ENCODE measurements at places on chromosomes 5 and 9.

DNA sequence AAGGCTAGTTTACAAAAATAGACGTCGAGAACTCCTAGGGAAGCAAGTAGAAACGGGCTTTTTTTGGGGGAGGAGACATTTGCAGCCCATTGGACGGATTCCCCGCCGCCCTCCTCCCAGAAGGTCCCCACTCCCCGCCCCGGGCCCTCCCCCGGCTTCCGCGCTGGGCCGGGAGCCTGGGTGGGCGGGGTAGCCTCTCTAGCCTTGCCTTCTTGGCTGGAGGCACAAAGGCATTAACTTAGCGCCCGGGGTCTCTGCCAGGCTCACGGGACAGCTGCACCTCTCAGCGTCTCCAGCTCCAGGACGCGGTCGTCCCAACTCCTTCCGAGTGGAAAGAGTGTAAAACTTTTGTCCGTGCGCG, at the start of gene DMRTA1:
DMRTA1 (plus strand) TSS at position 236 of the 361 bp plus-strand sequence. CDS start 242 bp downstream, outside the sequence.
- DNase-seq, result peak; percentile 41

- no peak for DNase-seq
Measured at GRCh38 chr5:37532976-37533740, 154.0 kb downstream of the WDR70 start.

DNA sequence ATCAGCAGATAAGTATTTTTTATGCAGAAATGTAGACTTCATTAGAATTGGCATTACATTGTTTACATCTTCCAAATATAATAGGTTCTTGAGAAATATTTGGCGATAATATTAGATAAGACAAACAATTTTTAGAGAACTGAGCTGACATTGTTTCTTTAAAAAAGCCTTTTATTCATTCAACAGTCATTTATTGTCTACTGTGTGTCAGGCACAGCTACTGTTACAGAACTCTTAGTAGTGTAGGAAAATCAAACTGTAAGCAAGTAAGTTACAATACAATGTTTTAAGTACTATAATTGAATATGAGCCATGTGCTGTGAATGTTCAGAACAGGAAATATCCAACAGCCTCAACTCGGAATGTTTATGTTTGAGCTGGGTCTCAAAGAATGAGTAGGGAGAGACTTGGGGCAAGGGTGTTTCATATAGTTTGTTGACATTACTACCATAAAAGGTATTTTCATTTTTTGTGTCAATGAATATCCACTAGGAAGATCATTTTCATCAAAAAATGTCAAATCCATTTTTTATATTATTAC, 114.0 kb downstream of the CDC42SE2 start:
- DNase-seq, result no peak

DNA sequence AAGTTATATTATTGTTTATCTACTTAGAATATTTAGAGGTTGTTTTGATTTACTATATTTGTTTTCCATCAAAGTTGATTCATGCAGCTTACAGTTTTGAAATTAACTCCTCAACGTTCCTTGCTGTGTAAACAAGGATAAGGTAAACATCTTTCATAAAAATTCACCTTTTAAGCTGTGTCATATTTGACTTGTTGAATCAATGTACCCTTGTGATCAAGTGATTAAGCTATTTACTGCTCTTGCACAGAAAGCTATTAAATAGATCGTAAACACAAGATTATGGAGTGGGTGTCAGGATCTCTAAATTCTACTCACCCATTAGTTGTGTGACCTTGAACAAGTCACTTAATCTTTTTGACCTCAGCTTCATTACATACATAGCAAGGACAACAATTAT, 2054.0 kb upstream of the NUDT12 start:
- no peak for DNase-seq

GRCh38 chr9:76027861-76028260, 137.4 kb downstream of the PCSK5 start:
- no peak for DNase-seq

DNA sequence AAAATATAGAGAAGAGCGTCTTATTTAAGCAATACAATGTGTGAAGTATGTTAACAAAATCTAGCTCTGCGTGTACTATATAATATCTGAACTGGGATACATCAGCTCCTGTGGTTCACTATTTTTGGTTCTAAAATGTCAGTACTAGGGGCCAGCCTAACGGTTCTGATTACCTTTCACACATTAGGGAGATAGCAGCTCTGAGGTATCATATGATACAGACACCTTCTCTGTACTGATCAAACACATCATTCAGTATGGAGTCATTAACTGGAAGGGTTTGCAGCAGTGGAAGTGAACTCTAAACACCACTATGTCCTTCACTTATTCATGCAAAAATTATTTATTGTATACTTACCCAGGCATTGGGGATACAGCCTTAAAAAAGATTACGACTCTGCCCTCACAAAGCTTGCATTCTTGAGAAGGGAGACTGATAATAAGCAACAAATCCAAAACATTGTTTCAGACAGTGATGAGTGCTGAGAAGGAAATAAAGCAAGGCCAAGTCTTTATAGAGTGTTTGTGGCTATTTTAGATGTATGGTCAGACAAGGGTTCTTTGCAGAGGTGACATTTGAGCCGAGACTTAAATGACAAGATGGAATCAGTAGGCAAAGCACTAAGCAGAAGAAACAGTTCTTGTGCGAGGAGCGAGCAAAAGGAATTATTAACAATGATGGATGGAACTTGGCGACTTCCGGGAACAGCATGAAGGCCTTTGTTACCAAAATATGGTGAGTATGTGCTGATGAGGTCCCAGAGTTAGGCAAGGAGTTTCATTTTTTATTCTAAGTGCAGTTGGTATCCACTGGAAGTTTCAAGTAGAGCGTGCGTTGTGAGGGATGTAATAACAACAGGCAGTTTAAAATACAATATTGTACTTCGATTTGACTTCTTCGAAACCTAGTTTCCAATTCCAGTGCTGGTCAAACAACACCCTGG, 1.8 kb upstream of the LNPEP start:
- no peak for DNase-seq

- DNase-seq, result no peak
Measured at GRCh38 chr5:104170926-104171325, 608.3 kb upstream of the NUDT12 start.

GRCh38 chr9:14813336-14814248, 91.1 kb upstream of the CER1 start:
- no peak for DNase-seq

DNA sequence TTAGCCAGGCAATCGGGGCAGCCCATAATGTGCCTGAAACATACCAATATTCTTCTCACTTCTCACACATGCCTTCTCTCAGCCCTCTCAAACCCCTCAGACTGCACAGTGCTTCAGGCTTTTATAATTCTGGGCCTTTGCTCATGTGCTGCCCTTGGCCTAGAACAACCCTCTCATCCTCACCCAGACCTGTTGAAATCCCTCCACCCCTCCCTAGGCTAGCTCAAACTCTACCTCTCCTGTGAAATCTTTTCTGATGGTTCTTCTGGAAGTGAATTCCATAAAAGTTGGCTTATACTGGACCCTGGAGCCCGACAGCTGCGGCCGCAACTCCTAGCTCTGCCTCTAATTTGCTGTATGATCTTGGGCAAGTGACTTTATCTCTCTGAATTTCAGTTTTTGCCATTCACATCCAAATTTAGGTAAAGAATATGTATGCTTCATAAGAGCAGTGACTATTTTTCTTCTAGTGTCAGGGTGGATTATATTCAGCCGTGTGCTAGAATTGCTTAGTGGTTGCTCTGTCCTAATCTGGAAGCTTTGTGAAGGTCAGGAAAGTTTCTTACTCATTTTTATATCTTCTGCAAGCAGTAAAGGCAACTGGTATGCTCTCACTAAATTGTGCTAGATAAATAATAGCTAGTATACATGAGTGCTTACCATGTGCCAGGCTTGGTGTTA, 221.4 kb downstream of the MAPKAP1 start:
- DNase-seq, result no peak

GRCh38 chr5:72940082-72940481, 15.8 kb upstream of the FCHO2 start:
- DNase-seq, result no peak

DNA sequence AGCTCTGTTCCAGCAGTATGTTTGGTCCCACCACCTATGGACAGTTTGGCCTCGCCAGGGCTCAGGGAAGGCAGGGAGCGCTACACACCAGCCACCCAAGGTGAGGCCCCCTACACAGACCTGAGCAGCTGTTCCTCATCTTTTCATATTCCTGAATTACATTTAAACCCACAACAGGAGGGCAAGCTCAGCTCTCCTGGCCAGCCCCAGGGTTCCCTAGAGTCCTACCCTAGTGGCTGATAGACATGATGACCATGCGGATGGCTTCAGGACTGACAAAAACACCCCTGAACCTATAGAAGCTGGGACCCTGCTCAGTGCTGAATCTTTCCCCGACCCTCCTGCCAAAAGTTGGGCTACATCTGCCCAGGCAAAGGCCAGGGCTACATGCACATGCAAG, 6.7 kb upstream of the FOXE1 start:
- no peak for DNase-seq

DNA sequence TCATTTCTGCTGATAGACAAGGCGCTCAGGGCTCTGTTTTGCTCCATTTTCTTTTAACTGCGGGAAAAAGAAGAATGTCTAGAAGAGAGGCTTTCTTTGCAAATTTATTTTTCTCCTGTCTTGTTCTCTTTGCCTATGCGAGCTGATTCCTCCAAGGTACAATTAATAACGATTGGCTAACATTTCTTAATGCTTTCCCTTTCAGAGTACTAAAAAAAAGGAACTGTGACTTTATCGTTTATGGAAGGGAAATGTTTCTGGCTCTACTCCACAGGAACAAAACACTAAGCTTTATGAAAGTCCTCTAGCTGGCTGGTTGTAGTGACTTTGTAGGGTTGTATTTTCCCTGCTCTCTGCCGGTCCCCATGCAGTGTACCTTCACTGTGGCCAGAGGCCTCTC, 11.7 kb downstream of the NSG2 start:
- DNase-seq, result no peak

- no peak for DNase-seq
Measured at GRCh38 chr9:132175431-132175830, 13.6 kb downstream of the NTNG2 start.

- peak; percentile 39 for DNase-seq
Measured at GRCh38 chr9:130701059-130702022, 7.8 kb downstream of the EXOSC2 start.

- DNase-seq, result no peak
Measured at GRCh38 chr9:90926936-90927335, 125.3 kb downstream of the SYK start.

DNA sequence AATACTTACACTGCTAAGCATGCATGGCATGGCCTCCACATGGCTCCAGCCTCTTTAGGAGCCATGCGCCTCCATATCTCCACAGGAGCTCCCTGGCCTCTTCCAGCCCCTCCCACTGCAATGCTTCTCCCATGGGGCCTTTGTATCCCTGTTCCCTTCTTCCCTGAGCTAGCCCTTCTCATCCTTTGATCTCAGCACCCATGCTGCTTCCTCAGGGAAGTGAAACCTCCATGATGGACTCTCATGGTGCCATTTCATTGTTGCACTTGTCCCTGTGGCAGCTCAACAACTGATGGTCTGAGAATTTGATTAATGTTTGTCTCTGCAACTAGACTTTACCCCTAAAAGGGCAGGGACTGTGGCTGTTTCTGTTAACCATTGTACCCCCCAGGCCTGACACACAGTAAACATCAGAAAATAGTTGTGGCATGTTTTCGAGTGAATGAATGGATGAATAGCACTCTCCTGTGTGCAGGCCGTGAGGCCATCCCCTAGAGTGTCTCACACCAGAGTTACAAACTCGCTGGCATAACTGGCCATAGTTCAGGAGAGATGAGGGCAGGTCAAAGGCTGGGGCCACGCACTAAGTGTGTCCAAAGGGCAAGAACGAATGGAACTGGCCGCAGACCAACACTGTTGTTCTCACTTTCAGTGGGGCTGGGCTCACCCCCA, 6.6 kb downstream of the IDNK start:
- no peak for DNase-seq

DNA sequence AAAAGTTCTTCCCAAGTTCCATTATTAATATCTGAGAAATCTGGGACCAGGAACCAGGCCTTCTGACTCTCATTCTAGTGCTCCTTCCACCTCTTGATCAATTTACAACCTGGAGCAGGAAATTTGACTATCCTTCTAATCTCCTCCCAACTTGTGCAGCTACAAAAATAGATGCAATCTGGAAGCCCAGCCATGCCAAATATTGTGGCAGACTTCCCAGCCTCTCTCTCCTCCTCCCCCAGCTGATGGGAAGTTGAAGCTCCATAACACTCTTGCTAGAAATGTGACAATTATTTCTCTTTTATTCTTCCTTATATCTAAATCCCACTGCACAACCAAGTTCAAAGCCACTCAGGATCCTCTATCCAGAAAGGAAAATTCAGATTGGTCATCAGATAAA, 252.1 kb downstream of the SEC61B start:
- no peak for DNase-seq

- DNase-seq, result no peak
Measured at GRCh38 chr5:94698197-94698596, 79.7 kb downstream of the SLF1 start.

DNA sequence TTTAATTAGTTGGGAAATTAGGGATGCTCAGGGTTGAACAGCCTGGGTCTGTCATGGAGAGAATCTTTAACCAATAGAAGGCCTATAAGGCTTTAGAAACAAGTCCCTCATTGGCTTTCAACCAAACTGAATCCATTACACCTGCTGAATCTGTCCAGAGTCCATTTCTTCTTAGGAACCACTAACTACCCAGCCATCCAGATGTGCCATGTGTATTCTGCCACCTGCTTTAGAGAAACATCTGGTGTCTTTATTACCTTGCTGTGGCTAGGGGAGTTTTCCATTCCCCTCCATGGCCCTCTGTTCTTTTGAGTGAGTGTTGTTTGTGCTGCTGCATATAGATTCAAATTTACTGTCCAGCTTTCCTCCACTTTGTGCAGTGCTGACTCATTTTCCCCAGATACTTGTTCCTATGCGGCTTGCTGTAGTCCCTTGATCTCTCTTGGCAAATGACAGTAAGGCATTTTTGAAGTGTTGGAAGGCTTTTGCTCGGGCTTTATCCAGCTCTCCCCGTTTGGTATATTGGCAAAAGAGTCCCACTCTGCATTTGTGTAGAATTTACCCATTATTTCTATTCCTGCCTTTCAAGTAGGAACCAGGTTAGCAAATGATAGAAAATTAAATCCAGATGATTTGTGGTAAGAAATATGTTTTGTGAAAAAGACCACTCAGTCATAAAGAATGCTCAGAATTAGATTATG, 54.6 kb downstream of the NLN start:
- DNase-seq, result peak; percentile 13

DNA sequence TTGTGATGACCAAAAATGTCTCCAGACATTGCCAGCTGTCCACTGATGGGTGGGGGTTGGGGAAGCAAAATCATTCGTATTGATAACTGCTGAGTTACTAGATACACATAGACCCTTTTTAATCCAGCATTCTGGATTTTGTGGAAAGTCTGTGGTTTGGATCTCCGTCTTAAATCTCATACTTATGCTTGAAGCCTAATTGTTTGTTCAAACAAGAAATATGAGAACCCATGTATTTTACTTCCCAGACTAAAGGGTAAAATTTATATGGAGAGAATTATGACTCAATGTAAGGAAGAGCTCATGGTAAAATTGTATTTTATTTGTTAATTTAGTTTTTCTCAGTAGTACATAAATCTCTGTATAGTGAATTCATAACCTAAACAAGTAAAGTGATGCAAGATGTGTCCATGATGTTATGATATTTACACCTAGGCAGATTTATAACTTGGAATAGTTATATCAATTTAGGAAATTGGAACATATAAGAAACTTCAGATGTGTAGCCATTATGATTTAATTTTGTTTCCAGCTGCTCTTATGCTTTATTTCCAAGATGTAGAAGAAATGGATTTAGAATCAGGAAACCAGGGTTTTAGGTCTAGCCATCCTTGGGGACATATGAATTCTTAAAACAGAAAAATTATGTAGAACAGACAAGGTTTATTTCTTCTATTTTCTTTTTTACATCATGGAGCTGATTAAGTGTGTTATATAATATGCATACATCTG, 4.5 kb upstream of the OGN start:
- DNase-seq, result no peak

GRCh38 chr5:54261596-54261995, 48.8 kb downstream of the ARL15 start:
- DNase-seq, result no peak
